ENCODE measurements at places on chromosomes 3 and 15.

DNA sequence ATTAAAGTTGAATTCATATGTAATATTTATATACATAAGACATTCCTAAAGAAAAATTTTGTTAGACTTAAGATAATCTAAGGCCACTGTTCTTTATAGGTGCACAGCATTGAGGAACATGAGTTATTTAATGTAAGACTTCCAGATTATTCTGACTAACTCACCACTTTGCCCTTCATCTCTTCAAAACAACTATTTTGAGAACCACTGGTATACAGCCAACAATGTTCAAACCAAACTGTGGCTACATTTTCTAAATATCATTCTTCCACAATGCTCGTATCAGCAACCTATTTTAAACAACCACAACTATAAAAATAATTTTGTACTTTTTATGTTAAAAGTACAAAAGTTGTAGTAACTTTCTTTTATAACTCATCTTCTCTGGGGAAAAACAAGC, 199.8 kb upstream of the ALCAM start:
- DNase-seq = peak; percentile 13

- peak; percentile 14 for DNase-seq
Observed at GRCh38 chr3:33722626-33723370, 4.7 kb upstream of the CLASP2 start.

DNA sequence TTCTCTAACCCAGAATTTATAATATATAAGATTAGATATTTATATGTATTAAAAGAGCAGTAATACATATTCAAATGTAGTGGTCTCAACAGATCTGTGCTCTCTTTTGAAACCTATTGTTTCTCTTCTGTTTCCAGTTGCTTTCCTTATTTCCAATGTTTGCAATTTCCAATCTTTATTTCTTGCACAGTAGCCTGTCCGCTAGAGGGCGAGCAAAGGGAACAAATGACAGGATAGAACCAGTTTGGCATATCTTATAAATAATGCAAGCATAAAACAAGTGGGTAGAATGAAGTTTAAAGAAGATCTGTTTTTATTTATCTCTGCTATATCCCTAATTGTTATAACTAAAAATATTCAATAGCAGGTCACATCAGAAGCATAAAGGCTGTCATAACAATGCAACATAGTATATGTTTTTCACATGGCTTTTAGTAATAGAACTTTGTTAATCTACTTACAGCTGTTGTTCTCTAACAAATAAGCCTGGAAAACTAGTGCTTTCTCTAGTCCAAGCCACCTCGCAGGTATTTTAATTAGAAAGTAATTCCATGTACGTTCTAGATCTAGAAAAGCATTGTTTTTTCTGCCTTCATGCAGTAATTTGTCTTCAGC, 15.1 kb upstream of the TCAIM start:
- DNase-seq = peak; percentile 79

- no peak for DNase-seq
Observed at GRCh38 chr3:131388490-131388799, 6.9 kb downstream of the NUDT16 start.

GRCh38 chr15:66196602-66197001, 56.9 kb downstream of the MEGF11 start:
- peak; percentile 23 for DNase-seq

DNA sequence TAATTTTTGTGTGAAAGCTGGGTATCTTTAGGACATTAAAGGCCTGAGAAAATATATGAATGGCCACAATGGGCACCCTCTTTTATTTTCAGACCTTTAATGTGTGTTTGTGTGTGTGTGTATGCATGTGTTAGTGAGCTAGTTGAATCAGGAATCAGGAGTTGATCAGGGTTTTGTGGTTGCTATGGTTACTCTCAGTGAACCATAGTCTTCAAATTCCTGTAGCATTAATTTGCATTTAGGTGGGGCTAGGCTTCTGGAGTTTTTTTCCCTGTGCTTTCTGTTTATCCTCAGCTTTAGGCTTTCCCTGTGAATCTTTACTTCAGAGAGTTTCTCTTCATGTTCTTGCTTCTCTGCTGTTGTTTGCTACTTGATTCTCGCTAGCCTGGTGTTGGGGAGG, 122.0 kb upstream of the ONECUT1 start:
- no peak for DNase-seq
